Activated CD4-positive, alpha-beta memory T cell treated with anti-CD3 and anti-CD28 coated beads for 36 hours (primary cell): ENCODE measurements at places on chromosomes 1 and 21. TPM values are rescaled to one million over a fixed set of nuclear protein-coding genes. Genes with fewer than 3 reads are reported as not detected.

DNA sequence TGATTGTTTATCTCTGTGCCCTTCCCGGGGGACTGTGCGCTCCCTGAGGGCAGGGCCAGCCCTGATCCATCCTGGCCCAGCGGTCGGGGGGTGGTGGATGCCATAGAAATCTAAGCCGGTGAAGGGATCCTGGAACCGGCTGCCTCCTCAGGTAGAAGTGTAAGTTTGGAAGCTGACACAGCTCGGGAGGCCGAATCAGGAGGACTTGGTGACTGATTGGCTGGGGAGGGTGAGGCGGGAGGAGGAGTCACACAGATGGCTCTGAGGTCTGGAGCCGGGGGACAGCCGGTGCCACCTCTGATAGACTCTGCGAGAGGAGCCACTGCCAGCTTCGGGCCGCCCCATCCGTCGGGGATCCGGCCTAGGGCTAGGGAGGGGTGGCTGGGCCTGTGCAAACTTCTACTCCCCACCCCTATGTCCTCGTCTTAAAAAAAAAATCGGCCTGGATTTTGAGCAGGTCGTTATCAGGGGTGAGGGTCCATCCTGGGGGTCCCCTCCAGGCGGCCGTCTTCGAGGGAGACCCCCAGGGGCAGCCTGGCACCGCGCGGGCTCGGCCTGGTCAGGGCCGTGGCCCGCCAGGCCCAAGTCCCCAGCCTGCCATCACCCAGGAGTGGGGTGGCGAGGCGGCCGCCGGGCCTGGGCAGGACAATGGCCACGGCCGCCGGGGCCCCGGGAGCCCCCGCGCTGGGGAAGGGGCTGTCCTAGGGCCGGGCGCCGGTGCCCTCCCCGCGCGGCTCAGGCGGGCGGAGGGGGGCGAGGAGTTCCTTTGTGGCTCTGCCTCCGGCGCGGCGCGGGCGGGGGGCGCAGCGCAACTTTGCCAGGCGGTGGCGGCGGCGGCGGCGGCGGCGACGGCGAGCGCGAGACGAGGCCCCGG is 708 bp upstream of the ZNF362 start:
- DNase-seq = peak; percentile 78

DNA sequence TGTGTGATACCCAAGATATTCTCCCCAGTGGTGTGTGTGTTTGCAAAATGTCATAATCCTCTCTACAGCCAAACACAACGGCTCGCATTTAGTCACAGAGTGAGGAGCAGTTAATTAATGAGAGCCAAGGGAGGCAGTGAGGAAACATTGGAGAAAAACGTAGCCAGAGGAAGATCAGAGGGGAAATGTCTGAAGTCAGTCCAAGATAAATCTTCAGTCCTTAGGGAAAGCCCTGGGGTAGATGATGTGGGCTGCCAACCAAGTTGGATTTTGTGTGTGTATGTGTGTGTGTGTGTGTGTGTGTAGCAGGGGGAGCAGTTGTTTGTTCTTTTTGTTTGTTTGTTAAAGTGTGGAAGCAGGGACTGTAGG is 201.0 kb upstream of the PTBP2 start:
- DNase-seq = no peak

- no peak for DNase-seq
Measured at GRCh38 chr1:73517603-73518191, 680.3 kb downstream of the LRRIQ3 start.

GRCh38 chr21:44438531-44439210 is 16.6 kb upstream of the LRRC3 start:
- DNase-seq = no peak

DNA sequence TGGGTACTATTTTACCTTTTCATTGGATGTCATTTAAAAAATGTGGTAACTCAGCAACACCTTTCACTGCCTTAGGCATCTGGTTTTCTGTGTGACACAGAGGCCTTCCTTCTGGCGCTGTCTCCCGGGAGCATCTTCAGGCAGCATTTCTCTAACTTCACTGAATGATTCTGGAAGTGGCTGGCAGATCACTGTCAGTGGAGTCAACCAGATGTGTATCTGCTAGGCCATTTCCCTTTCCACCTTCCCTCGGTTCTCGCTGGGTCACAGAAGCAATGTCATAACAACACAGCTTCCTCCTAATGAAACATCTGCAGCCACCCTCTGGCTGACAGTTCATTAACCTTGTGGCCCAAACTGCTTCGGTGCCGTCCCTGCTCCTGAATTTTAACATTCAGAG is 137.8 kb downstream of the KIF26B start:
- no peak for DNase-seq

DNA sequence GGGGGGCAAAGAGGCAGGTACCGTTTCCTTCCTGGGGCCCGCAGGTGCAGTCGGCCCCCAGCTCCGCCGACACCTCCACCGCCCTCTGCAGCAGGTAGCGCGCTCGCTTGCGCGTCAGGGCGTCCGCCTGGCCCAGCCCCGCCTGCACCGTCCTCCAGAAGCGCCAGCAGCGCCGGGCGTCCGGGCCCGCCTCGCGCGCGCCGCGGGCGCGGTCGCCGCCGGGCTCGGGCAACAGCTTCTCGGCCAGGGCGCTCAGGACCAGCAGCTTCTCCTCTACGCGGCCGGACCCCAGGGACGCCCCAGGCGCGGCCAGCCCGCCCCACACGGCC is 863 bp downstream of the TARBP1 start:
- DNase-seq = peak; percentile 79

GRCh38 chr1:38456531-38456876 is 403.1 kb downstream of the RRAGC start:
- DNase-seq = no peak

DNA sequence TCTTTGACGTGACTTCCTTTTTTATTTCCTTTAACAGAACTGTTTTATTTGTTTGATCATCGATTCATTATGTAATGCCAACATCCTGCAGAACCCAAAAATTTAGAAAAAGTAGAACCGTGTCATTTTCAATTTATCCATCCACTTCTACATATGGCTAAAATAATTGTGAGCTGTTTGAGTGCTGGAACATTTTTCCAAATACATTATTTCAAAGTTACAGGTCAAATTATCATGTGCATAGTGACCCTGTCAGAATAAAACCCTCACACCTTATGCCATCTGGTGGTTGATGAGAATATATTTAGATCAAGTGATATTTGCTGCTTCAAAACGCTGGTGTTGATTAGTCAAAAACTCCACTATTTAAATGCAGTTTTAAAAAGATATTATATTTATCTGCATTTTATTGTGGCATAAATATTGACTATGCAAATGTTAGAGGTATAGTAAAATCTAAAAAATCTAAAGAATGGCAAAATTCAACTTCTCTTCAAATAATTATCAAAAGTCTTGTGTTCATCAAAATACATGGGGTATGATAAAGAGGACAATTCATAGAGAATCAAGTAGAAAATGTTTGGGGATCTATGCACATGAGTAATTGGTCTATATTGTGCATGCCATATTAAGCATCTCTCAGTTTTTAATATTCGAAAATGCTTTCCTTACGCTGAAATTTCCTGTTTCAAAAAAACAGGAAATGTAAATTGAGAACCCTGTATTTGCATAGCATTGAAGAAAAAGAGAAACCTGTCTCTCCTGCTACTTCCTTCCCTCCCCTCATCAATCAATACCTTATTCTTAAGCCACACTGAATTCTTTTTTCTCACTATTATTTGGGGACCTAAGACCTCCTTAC is 39.7 kb downstream of the UBE2U start:
- no peak for DNase-seq

DNA sequence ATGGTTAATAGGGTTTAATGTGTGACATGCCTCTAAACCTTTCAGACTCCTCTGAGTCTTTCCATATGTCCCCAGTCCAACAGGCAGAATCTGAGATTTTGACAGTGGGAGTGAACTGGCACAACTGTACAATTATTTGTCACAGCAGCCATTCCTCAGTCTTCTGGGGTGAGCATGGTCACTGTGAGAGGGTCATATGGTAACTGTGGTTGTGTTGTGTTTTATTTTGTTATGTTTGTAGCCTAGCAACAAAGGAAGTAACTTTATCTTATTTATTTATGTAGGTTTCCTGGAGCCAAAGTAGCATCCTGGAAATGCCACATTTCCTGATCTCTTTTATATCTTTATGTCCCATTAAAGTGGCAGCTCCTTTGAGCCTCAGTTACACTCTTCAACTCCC is 1067.9 kb downstream of the TTLL7 start:
- DNase-seq = no peak

DNA sequence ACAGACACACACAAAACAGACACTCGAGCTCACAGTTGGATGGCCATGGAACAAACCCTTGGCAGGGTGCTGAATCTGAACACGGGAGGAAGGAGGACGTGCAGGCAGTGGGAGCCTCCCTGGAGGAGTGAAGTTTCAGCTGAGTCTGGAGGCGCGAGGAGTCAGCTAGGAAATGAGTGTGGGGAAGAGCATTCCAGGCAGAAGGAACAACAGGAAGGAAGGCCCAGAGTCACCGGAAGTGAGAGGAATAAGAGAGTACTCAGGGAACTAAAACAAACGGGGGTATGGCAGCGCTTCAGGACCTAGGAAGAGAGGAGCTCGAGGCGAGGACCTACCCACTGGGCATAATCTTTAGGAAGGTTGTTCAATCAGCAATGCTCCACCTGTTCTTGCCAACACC is 137.3 kb downstream of the SYF2 start:
- DNase-seq = no peak

DNA sequence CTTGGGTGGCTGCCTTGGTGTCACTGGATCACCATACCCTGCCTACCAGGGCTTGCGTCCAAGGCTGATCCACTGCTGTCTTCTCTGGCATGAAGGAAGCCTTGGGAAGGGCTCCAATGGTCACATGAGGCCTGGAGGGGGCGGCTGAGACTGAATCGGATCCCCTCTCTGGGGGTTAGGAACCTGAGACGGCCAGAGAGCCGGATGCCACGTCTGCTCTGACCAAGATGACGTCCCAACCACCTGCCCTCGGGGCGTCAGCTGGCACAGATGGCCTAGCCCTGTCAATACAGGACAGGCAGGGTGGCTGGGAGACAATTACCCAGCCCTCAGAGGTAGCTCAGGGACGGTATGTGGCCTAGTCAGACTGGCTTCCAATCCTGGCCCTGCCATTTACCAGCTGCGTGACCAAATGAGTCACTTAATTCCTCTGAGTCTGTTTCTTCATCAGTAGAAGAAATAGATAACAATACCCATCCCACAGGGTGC is 5.4 kb downstream of the TRIM62 start:
- no peak for DNase-seq

DNA sequence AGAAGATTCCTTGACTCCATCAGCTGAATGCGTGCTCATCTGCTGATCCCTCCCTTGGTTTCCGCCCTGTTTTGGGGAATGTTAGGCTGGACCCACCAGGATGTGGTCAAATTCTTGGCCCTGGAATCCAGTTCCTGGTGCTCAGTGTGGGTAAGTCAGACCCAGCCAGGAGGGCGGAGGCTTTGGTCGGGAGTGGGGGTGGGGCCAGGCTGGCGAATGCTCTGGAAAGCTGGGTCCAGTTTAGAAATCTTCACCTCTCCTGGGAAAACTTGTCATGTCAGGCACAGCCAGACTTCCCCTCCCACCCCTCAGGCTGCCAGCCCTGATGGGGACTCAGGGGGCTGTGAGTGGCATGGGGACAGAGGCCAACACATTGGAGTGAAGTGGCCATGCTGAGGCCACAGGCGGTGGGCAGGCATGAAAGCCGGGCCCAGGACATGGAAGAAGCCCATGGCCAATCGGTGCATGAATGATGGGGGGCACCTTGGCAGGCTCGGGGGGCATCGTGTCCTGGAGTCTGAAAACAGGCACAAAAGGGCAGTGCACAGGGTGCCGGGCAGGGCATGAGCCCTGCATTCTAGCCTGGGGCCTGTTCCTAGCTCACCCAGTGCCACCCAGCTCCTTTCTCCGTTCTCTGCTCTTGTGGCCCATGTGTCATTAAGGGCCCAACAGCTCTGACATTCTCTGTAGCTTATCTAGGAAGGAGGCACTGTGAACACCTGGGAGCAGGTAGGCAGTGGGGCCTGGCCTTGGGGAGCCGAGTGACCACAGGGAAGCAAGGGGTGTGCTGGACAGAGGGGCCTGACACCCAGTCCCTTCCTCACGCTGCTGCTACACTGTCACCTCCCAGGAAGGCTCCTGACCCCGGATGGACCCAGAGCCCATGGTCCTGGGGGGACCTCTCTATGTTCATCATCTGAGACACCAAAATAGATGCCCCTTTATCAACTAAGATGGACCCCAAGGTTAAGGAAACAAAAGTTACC is 14.6 kb upstream of the PADI1 start:
- no peak for DNase-seq

GRCh38 chr1:25112400-25112799 is 119.9 kb downstream of the SYF2 start:
- DNase-seq = no peak

DNA sequence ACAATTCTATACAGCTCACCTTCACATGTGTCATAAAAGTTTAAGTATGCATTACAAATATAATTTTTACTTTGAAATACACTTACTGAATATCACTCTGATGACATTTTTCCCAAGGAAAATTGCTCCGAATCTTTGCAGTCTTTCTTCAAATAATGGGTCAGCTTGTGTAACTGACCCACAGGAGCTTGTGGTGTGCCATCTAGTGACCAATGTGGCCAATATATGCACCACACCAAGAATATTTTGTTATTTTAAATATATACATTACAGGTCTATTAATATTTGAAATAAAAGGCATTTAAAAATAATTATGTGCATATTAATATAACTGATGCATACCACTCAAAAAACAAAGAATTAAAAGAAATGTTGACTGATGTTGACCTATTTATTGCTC is 271.4 kb downstream of the TBX15 start:
- no peak for DNase-seq

- no peak for DNase-seq
Measured at GRCh38 chr1:167562702-167563101, 9.1 kb upstream of the CREG1 start.

GRCh38 chr1:174023440-174023839 is 1.3 kb upstream of the RC3H1 start:
- DNase-seq = no peak

DNA sequence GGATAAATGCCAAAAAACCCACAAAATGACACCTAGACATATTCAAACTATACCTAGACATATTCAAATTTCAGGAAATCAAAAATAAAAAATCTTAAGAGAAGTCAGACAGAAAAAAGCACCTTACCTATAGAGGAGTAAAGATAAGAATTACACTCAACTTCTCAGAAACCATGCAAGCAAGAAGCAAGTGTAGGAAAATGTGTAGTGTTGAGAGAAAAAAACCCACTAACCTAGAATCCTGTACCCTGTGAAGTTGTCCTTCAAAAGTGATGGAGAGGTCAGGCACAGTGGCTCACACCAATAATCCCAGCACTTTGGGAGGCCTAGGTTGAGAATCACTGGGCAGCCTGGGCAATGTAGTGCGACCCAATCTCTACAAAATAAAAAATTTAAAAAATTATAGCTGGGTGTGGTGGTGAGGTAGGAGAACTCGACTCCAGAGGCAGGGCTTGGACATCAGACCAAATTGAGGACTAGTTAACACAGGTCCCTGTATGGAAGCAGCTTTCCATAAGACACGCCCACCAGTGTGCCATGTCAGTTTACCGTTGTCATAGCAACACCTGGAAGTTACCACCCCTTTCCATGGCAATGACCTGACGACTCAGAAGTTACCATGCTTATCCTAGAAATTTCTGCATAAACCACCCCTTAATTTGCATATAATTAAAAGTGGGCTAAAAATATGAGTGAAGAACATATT is 20.7 kb downstream of the PDIK1L start:
- no peak for DNase-seq

- DNase-seq = peak; percentile 79
Measured at GRCh38 chr1:31593770-31594632, 17.7 kb downstream of the TINAGL1 start.

Gene SDE2
- total RNA-seq = 18.2 TPM

Gene PKLR
- not detected for total RNA-seq

Gene F13B
- total RNA-seq = not detected

Gene BCL2L15
- total RNA-seq = 0.93 TPM

Gene SFPQ
- 275 TPM for total RNA-seq

Gene THEM5
- not detected for total RNA-seq

Gene ZNF593OS
- not detected for total RNA-seq

Gene CYB561D1
- total RNA-seq = 6.6 TPM

Gene OLFML2B
- not detected for total RNA-seq
